ENCODE measurements at places on chromosomes 6 and 20.

DNA sequence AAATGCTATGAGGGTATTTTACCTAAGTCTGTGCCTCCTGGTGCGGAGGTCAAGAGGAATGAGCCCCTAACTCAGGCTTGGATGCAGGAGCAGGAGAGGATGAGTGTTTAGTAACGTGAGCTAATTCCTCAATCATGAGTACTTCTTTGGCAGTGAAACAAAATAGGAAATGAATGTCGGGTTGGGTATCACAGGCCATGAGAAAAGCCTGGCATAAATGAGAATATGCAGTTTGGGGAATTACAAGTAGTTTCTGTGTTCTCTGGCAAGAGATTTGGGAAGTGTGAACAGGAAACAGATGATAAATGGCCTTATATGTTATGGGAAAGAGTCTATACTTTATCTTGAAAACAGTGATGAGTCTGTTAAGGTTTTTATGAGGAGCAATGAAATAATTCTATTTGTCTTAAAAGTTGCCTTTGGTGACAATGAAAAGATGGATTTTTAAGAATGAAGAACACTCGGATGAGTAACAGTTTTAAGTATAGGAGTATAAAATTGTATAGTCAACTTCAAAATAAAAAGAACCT is 59.0 kb upstream of the RNF146 start:
- peaks cover 5% of the 10 kb centered on the region for H3K27me3 ChIP-seq
- no peaks in the 10 kb centered on the region for H3K36me3 ChIP-seq
- no peaks in the 10 kb centered on the region for H3K4me1 ChIP-seq
- DNase-seq, result no peak
- H3K4me3 ChIP-seq, result no peak overlapping the region

DNA sequence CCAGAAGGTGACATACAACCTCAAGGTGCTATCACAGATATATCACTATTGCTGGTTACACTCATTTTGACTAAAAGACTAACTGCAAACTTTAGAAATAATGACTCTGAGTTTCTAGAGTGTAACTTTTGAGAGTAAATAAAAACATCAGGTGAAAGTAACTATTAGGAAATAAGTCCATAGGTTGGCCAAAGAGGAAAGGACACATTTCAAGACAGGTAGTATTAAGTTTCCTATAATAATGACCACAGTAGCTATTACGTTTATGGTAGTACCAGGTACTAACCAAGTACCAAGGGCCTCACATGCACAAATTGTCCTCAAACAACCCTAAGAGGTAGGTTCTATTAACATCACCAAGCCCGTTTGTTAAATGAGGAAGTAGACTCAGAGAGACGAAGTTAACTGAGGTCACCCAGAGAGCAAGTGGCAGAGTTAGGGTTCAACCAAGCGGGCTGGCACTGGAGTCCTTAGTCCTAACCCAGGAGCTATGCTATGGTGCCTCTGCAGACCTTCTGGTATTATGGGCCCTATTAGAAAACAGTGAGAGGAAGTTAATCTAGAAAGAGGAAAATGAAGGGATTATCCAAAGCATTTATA is 36.8 kb downstream of the HEBP2 start:
- H3K4me3 ChIP-seq, result no peak overlapping the region
- H3K27me3 ChIP-seq, result peaks cover 2% of the 10 kb centered on the region
- H3K27ac ChIP-seq, result no peak overlapping the region
- no peaks in the 10 kb centered on the region for H3K36me3 ChIP-seq

GRCh38 chr6:32819729-32820128 is 2.9 kb upstream of the HLA-DOB start:
- H3K27me3 ChIP-seq, result no peaks in the 10 kb centered on the region
- no peak overlapping the region for H3K27ac ChIP-seq

DNA sequence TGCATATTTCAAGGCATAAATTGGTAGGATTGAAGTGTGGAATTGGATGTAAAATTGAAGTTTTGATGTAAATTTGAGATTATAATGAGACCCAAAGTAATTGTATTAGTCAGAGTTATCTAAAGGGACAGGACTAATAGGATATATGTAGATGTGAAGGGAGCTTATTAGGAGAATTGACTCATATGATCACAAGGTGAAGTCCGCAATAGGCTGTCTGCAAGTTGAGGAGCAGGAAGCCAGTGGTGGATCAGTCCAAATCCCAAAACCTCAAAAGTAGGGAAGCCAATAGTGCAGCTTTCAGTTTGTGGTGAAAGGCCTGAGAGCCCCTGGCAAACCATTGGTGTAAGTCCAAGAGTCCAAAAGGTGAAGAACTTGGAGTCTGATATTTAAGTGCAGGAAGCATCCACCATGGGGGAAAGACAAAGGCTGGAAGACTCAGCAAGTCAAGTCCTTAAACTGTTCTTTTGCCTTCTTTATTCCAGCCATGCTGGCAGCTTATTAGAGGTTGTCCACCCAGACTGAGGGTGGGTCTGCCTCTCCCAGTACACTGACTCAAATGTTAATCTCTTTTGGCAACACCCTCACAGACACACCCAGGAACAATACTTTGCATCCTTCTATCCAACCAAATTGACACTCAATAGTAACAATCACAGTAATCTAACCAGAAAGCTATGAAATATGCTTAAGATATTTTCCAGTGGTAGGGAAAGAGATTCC is 442.6 kb upstream of the PTCHD4 start:
- no peak overlapping the region for H3K27ac ChIP-seq
- H3K4me1 ChIP-seq, result no peaks in the 10 kb centered on the region
- no peak overlapping the region for H3K4me3 ChIP-seq
- DNase-seq, result no peak
- H3K36me3 ChIP-seq, result no peaks in the 10 kb centered on the region
- H3K27me3 ChIP-seq, result no peaks in the 10 kb centered on the region

DNA sequence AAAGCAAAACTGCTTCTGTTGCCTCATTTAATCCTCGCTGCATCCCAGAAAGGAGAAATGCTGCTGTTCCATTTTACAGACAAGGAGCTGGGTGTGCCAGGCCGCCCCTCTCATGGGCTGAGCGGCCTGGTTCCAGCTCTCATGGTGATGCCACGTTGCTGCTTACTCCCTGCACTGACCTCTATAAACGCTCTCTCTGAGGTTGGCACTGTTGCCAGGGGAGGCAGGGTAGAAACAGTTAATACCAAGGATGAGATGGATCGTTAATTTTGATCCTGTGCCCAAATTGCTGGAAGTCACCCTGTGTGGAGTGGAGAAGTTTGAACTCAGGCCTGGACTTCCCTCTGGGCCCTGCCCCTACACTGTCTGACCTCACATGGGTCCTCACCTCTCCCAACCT is 25.6 kb downstream of the SIRPA start:
- no peak overlapping the region for H3K27ac ChIP-seq
- no peaks in the 10 kb centered on the region for H3K36me3 ChIP-seq
- H3K27me3 ChIP-seq, result no peaks in the 10 kb centered on the region
- H3K4me1 ChIP-seq, result no peaks in the 10 kb centered on the region
- no peak overlapping the region for H3K4me3 ChIP-seq

- DNase-seq, result no peak
- no peaks in the 10 kb centered on the region for H3K36me3 ChIP-seq
- no peak overlapping the region for H3K4me3 ChIP-seq
These were observed 116.9 kb downstream of the SLX4IP start for GRCh38 chr20:10551732-10552724.

GRCh38 chr6:103995571-103995970 is 864.1 kb downstream of the HACE1 start:
- DNase-seq, result no peak
- H3K36me3 ChIP-seq, result no peaks in the 10 kb centered on the region
- no peak overlapping the region for H3K27ac ChIP-seq

DNA sequence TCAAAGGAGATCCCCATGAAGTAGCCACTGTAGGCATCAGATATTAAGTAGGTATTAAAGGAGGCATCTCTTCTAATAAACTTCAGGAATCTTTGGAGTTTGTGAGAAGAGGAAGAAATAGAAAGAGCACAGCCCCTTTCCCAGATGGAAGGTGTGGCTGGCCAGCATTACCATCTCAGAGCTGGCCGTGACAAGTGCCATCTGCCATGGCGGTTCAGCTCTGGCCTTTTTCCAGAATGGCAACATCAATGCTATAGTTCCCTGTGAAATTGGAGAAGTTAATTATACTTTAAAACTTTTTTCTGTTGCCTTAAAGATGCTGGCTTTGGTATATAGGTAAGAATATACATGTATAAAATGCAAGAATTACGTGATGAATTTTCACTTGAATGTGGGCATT is 51.9 kb upstream of the MCUR1 start:
- no peak overlapping the region for H3K27ac ChIP-seq
- H3K4me1 ChIP-seq, result no peaks in the 10 kb centered on the region

All from CD4-positive, CD25-positive, alpha-beta regulatory T cell (primary cell).